GM10248 (cell line): ENCODE measurements at places on chromosomes 7 and 10.

DNA sequence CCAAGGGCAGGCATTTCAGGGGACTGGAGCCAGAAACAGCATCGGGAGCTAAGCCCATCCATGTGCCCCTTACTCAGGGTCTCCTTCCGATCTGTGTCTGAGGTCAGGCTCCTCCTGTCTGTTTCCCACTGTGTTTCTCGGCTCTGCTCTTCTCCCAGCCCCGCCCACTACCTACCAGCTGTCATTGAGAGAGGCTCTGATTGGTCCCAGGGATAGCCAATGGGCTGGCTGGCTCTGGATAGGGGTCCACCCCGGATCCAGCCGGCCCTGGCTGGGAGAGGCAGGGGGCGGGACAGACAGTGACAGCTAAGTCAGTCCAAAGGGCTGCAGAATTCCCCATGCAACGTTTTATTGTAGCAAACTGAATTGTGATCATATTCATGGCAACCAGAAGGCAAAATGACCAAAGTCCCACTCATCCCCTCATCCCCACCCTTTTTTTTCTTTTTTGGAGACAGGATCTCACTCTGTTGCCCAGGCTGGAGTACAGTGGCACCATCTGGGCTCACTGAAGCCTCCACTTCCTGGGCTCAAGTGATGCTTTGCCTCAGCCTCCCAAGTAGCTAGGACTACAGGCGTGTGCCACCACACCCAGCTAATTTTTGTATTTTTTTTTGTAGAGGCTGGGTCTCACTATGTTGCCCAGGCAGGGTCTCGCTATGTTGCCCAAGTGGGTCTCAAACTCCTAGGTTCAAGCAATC, 76.3 kb downstream of the CLIP2 start:
- no peak for DNase-seq

- no peak for DNase-seq
These were observed 32.5 kb downstream of the RGS10 start for GRCh38 chr10:119509909-119510451.

DNA sequence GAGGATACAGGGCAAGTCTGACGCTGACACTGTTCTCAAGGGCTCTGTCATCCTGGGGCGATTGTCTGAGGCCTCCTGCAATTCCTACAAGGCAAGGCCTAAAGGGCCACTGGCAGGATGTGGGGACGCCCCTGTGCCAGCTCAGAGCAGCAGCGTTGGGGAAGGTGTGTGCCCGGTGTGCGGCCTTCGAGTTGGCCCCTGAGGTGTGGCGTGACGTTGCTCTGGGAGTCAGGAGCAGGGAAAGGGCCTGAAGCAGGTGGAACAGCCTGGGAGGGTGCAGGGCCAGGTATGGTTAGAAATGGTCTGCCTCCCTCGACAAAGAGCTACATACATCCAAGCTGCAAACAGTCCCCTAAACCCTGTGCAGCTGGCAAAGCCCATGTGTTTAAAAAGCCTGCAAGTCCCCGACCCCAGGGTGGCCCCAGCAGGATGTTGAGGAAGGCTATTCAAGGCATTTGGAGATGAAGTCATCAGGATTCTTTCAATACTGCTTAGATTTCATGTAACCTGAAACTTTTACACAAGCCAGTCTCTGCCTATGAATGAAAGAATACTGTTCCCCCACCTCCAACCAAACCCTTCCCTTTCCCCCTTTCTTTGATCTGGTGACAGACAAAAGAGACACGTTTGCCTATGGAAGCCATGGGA, 142.5 kb upstream of the TNS3 start:
- DNase-seq = no peak

DNA sequence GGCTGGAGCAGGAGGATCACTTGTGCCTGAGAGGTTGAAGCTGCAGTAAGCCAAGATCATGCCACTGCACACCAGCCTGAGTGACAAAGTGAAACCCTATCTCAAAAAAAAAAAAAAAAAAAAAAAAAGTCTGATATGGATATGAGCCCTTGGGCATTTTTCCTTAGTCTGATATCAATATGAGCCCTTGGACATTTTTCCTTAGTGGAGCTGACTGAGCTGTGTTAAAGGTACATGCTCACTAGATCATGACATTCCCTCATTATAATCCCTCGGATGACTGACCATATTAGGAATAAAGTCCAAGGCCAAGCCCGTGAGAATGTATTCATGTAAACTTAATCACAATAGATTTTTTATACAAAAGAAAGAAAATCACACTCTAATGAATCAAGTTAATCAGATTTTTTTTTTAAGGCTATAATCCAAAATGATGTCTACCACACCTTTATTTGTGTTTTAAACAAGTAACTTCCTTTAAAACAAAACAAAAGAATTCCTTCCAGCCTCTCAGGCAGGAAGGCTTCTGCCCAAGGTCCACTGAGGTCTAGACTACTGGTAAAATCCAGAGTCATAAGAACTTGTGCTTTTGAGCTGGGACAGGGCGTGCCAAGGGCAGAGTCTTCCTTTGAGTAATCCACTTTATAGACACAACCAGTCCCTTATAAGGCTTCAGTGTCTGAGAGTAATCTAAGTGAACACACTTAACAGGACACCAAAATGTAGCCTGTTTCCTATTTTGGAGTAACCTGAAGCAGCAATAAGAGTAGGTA, 5.5 kb downstream of the PPA1 start:
- DNase-seq = no peak
